Activated CD4-positive, alpha-beta T cell treated with anti-CD3 and anti-CD28 coated beads, Interleukin-2, Interleukin-6, amounts not matched to agents 100 ng/mL and 50 ng/mL, durations not matched to agents 16 hours and 8 hours (primary cell): ENCODE measurements at places on chromosomes 1 and 21.

- DNase-seq, result no peak
Observed at GRCh38 chr1:183864611-183865010, 59.7 kb downstream of the RGL1 start.

DNA sequence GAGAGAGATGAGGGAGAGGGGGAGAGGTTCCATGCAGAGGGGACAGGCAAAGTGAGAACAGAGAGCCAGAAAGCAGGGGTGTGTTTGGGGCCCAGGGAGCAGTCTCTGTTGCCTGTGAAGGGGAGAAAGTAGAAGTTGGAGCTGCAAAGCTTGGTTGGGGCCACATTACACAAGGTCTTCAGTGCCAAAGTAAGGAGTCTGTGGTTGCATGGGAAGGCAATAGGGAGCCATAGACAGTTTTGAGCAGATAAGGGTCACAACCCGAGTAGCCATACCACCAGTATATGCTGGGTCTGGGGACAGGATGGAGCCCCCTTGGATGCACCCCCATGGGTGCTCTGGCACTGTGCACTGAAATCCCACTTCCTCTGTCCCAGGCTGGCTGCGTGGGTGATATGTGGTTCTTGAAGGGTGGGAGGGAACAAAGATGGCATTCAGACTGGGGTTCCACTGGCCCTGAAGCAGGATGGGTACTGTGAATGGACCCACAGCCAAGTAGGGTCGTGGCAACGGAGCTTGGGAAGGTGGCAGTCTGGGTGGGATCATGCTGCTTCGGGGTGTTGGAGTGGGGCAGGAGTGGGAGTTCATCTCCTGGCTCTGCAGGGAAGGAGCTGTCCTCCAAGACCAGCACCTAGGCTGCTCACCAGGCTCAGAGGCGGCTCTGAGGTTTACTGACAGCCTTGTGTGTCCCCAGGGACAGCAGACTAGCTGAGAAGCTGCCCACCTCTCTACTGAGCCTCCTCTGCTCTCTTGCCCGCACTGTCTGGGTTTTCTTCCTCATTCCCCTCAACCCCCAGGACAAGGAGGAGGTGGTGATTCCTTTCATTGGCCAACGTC, 12.1 kb downstream of the DRAXIN start:
- DNase-seq, result no peak

DNA sequence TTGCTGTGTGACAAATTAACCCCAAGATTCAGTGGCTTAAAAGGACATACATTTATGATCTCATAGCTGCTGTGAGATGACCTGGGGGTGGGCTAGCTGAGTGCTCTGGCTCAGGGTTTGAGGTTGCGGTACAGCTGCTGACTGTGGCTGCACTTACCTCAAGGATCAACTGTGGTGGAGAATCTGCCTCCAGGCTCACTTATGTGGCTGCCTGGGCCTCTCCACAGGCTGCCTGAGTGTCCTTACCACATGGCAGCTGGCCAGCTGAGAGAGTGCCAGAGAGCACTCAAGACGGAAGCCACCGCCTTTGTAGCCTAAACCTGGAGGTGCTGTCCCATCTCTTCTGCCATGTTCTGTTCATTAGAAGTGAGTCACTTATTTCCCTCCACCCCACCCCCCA, 5.7 kb downstream of the LRRC71 start:
- peak; percentile 28 for DNase-seq

- DNase-seq, result no peak
Observed at GRCh38 chr1:57591842-57592241, 168.0 kb upstream of the DAB1 start.

- DNase-seq, result no peak
Observed at GRCh38 chr1:233668146-233668724, 54.3 kb downstream of the KCNK1 start.

- peak; percentile 87 for DNase-seq
Observed at GRCh38 chr1:211698161-211699026, 23.0 kb upstream of the NEK2 start.

- peak; percentile 10 for DNase-seq
Observed at GRCh38 chr21:37006486-37007291, at the start of gene RIPPLY3. Gene RIPPLY3, plus strand, starts transcription at chr21:37006702. Its CDS starts 71 bp downstream, at chr21:37006773.

DNA sequence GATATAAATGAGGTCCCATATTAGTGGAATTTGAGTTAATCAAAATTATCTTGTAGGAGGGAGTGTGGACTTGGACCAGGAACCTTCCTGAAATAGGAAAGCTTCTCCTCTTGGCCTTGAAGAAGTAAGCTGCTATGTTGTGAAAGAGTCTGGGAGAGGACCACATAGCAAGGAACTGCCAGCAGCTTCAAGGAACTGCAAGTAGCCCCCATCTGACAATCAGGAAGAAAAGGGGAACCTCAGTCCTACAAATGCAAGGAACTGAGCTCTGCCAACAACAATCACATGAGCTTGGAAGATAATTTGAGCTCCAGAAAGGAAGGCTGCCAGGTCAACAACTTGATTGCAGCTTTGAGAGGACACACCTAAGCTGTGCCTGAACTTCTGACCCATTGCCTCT, 8.2 kb upstream of the PRMT6 start:
- DNase-seq, result no peak

DNA sequence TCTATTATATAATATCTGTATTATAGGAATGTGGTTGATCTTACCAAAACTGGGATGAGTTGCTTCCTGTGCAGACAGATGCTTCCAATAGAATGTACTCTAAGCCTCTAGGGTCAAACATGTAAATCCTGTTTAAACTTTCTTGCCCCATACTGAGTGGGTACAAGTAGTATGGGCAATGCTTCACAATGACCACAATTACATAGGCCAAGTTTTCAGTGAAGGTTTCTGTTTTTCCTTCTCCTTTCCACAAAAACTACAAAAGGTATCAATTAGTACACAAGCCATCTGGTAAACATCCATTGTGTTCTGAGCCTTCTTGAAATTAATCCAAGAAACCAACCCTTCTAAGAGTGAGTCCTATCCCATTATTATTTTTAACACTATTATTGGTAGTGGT, 16.8 kb downstream of the OTUD7B start:
- no peak for DNase-seq
